ENCODE measurements at places on chromosomes 4 and X.

- no peak for DNase-seq
Measured at GRCh38 chrX:118100091-118100490, 16.5 kb downstream of the KLHL13 start.

GRCh38 chrX:103685396-103685795 lies 1.1 kb downstream of the MORF4L2 start:
- DNase-seq, result no peak

- DNase-seq, result no peak
Measured at GRCh38 chr4:41069257-41069656, 145.1 kb downstream of the APBB2 start.

DNA sequence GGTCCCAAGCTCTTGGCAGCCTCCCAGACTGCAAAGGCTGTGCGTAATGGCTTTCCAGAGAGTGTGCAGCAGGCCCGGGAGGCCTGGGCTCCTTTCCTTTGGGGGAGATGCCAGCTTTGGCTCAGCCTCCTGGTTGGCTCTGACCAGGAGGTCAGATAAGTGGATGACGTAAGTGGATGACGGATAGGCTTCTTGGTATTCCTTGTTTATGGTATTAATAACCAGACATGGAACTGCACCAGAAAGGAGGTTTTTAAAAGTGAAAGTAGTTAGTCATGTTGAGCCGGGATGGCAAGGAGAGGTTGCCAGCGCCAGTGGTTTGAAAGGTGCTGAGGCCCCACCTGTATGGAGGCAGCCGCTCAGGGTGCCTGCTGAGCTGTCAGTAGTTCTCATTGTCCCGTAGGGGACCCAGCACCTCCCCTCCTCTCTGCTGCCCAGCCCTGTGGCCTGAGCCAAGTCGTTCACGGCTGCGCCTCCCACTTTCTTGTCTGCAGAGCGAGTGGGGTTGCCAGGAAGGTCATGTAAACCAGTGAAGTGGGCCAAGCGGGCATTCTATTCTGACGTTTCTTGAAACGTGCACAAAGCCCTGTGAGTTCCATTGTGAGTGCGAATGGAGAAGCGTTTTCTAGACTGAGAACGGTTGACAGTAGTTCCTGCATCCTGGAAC lies 28.7 kb upstream of the STOX2 start:
- no peak for DNase-seq

GRCh38 chr4:60884587-60884986 lies 315.5 kb upstream of the ADGRL3 start:
- DNase-seq, result no peak

GRCh38 chr4:766152-766515 lies 59.8 kb downstream of the CPLX1 start:
- no peak for DNase-seq

DNA sequence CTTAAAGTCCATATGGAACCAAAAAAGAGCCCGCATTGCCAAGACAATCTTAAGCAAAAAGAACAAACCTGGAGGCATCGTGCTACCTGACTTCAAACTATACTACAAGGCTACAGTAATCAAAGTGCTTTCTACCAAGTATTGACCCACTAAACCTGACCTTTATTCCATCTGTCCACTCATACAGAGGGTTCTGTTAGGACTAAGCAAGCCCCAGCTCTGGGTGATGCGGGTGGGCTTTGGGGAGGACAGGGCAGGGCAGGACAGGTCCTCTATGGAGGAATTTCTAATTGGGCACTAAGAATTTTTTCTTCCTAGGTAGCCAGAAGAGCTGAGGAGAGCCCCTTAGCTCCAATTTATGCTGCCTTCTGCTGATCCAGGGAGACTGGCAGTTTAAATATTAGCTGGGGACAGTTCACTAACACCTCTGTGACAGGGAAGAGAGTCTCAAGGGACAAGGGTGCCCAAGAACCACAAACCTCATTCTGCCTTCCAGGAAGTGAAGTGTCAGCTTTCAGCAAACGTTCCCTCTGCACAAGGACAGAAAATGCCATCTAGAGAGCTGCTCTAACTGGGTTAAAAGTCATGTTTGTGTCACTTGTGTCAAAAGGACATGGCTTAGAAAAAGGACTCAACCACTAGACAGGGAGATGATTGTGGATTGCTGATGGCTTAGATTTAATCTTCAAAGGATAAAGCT lies 143.2 kb downstream of the KIT start:
- DNase-seq, result no peak

Measured in H9 (cell line).